ENCODE measurements at places on chromosomes 1 and 21. TPM values are rescaled to one million over a fixed set of nuclear protein-coding genes. Genes with fewer than 3 reads are reported as not detected.

Gene RERE
- 113 TPM for total RNA-seq

Gene RGS18
- 8.3 TPM for total RNA-seq

Gene UBE2U
- total RNA-seq: not detected

Gene NPHS2
- not detected for total RNA-seq

Gene DNAH14
- total RNA-seq: 6.5 TPM

Gene DENND2D
- 71.3 TPM for total RNA-seq

Gene C1QA
- 12.3 TPM for total RNA-seq

Gene FCRL6
- not detected for total RNA-seq

Measured in Peyer's patch (tissue), 4 donors.